Stimulated activated CD8-positive, alpha-beta memory T cell treated with anti-CD3 and anti-CD28 coated beads, Interleukin-4, amount 100 ng/mL, for 4 hours (primary cell): ENCODE measurements at places on chromosomes 1 and 21.

- no peak for DNase-seq
These were observed 4.5 kb upstream of the CATSPERE start for GRCh38 chr1:244456586-244456985.

- DNase-seq = no peak
These were observed 722 bp upstream of the PODN start for GRCh38 chr1:53061123-53061858.

GRCh38 chr1:205571747-205572146 lies 60.1 kb downstream of the ELK4 start:
- DNase-seq = no peak

- DNase-seq = no peak
These were observed 5.0 kb upstream of the CLCNKB start for GRCh38 chr1:16038620-16038912.

GRCh38 chr1:248618878-248619277 lies 16.0 kb downstream of the OR2T11 start:
- DNase-seq = no peak

- DNase-seq = no peak
These were observed 19.5 kb downstream of the PLA2G5 start for GRCh38 chr1:20089328-20090077.

DNA sequence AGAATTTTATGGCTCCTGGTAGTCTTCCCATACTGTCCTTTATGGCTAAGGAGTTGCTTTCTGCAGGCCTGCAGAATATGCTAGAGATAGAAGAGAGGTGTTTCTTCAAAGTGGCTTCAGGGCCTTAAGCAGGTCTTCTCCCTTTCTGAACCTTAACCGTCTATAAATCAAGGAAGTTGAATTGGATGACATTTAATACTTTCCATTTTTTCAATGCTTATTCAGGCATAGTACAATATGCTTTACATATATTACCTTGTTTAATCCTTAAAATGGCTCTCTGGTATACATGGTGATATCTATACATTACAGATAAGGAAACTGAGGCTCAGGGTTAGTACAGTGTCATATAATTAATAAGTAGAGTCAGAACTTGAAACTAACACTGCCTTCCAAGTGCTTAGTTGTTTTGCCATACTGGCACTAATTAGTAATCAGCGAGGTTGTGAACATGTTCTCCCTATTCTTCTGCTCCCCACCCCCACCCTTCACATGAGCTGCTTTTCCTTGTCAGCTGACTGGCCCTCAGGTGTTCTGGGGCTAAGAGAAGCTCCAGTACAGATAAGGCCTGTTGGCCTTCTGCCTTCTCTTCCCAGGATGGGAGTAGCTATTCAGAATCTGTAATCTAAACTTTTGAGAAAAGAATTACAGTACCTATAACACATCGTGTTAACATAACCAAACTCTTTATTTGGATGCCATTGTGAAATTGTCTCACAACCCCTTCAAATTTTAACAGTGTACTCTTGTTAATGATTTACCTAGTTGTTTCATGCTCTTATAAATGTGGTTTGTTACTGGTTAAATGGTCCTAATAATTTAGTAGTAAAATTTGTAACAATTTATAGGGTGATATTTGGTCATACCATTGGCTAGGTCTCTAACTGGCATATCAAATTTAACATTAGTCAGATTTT lies 13.6 kb downstream of the NFYC start:
- DNase-seq = no peak
